ENCODE measurements at places on chromosomes 12 and 14.

DNA sequence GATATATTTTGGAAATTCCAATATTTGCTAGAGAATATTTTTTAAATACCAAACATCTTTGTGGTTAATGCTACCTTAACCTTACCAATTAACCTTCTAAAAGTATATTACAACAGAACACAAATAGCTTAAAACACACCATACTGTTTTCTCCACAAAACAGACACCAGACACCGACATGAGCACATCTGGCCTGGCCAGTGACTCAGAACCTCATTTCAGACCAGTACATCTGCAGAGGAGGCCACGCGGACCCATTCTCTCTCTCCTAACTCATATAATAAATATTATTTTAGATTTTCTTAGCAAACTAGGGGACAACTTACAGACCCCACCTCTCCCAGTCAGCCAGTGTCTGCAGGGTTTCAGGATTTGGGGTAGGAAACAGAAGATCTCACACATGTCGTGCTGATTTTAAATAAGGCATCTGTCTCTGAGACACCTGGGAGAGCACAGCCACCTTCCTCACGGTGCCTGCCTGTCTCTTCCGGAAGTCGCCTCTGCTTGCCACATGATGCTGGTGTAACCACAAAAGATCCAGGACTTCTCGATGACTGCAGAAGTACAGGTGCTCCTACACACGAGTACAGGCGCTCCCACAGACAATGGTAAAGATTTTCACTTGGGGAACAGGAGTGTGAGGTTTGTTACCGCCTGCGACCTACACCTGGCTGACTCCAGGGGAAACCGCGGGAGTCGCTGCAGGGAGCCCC, 9.7 kb upstream of the ANKLE2 start:
- no peak for DNase-seq

- no peak for DNase-seq
Measured at GRCh38 chr12:42976620-42977019, 387.1 kb upstream of the PRICKLE1 start.

DNA sequence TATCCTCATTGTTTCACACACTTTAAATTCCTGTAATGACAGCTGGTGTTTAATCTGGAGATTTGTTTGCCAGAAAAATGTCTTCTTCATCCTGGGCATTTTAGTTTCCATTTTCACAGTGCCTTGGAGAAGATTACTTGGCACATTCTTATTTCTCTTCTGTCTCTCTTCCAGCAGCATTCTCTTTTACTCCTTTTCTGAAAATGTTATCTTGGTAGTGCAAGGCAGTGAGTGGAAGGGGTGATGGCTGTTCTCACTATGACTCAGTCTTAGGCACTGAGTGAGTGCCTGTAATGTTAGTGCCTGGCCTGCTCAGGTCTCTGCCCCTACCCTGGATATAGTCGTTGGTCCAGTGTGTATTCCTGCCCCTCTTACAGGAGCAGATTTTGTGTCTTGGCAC, 13.1 kb downstream of the CLECL1 start:
- no peak for DNase-seq

DNA sequence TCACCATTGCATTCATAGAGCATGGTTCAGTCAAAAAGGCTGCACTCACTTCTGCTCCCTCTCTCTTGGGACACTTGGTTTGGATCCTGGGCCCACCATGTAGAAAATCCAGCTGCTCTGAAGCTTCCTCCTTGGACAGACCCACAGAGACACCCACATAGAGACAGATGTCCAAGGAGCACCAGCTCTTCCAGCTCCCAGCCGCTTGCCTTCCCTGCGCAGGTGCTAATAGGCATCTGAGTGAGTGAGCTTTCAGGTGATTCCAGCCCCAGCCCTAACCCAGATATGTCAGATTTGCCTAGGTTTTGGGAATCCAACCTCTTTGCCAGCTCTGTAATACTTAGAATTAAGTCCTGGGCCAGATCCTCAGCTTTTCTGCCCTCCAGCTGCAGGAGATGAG, 38.6 kb downstream of the DLK1 start:
- DNase-seq, result no peak

- no peak for DNase-seq
Measured at GRCh38 chr14:45686771-45687170, 433.8 kb upstream of the MIS18BP1 start.

DNA sequence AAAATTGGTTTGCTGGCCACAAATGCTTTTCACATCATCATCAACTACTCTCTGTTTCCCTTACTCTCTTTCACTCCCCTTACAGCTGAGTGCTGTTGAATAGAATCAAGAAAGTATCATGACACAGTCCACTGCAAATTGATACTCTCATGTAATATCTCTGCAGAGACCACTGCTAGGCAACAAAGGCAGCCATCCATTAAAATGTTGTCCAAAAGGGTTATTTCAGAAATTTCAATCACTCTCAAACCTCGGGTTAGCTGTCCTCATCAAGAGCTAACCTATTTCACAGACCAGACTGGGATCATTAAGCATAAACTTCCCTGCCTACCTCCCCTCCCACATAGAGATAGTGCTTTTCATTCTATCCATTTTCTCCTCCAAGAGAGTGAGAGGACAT, 186.7 kb downstream of the PLCZ1 start:
- no peak for DNase-seq

All from T47D (cell line).